Transverse colon (tissue), 4 donors: ENCODE measurements at places on chromosomes 5 and 9.

GRCh38 chr5:77844373-77844622 lies 68.2 kb upstream of the TBCA start:
- DNase-seq: no peak

GRCh38 chr9:105646879-105647594 lies 15.2 kb upstream of the TAL2 start:
- DNase-seq: no peak

- DNase-seq: no peak
These were observed 25.6 kb upstream of the GCNT1 start for GRCh38 chr9:76433406-76433805.

- no peak for DNase-seq
These were observed 171.4 kb upstream of the SLC30A5 start for GRCh38 chr5:68922172-68922987.

DNA sequence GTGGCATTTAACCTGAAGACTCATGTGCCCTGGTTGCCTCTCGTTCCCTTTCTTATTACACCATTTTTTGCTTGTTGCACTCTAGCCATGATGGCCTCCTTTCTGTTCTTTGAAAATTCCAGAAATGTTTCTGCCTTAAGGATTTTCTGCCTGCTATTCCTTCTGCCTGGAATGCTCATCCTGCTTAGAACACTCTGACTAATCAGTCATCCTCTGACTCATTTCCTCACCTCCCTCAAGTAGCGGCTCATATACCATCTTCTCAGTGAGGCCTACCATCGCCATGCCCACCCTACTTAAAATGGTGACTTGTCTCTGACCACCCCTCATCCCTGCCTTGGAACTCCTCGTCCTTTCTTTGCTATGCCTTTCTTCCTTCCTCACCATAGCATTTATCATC lies 68.8 kb downstream of the KIF4B start:
- DNase-seq: no peak

- DNase-seq: no peak
These were observed 25.7 kb upstream of the C5orf47 start for GRCh38 chr5:173963182-173963838.

- no peak for DNase-seq
These were observed 437.8 kb downstream of the ARHGEF28 start for GRCh38 chr5:74063821-74064220.
